Fibroblast of villous mesenchyme (primary cell): ENCODE measurements at places on chromosomes 1 and 21. TPM values are rescaled to one million over a fixed set of nuclear protein-coding genes. Genes with fewer than 3 reads are reported as not detected.

DNA sequence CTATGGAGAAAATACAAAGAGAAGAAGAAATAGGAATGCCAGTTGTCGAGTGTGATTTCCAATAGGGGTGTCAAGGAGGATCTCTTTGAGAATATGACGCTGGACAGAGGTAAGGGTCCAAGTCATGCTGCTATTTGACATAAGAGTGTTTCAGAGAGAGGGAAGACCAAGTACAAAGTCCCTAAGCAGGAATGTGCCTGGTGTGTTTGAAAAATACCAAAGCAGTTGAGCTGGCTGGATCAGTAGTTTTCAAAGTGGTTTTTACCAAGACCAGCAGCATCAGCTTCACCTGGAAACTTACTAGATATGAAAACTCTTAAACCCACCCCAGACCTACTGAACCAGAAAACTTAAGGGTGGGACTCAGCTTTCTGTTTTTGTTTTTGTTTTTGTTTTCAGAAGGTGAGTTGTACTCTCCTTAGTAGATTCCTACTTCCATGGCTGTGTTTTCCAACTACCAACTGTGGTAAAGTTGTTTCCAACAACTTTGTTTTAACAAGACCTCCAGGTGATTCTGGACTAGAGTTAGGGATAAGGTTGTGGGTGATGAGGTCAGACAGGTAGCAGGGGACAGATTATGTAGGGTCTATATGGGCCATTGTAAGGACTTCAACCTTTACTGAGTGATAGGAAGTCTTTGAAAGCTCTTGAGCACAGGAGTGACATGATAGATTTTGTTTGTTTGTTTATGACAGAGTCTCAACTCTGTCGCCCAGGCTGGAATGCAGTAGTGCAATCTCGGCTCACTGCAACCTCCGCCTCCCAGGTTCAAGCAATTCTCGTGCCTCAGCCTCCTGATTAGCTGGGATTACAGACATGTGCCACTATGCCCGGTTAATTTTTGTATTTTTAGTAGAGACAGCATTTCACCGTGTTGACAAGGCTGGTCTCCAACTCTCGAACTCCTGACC lies 7.3 kb upstream of the GJA9 start:
- DNase-seq, result no peak

Gene ERO1B
- total RNA-seq, result 1.9 and 5.2 TPM in 2 replicates

- no peak for DNase-seq
Measured at GRCh38 chr1:147109041-147109440, 63.2 kb downstream of the PRKAB2 start.

GRCh38 chr1:172095846-172096245 lies 254.5 kb downstream of the DNM3 start:
- no peak for DNase-seq

DNA sequence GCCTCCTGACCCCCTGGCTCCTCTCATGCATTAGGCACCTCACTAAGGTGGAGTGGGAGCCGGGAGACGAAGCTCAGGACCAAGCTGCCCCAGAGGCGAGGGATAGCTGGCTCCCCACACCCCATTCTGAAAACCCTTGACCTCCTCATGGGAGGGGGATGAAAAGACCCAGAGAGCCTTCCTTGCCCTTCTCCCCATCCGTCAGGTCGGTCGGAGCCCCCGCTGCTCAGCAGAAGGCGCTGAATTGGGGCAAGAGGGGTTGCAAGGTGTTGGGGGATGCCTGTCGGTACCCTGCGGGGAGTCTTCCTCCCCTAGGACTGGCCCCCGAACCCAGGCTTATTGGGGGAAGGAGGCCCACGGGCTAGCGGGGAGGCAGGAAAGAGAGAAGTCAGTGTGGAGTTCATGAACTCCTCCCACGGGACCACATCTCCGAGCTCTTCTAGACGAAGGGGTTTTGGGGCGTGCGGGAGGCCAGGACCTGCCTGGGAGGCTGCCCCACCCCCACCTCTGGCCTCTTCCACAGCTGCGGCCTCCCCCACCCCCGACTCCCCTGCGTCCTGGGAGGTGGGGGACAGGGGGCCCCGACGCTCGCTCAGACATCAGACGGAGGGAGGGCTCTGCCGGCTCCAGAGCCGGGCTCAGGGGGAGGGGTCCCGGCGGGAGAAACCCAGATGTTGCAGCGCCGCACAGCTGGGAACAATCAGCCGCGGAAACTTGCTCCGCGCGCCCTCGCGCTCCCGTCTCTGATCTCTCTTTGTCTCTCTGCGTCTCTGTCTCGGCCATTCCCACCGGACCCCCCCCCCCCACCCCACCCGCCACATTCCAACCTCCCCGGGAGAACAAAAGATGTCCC lies 719 bp downstream of the MFAP2 start:
- peak; percentile 51 for DNase-seq

DNA sequence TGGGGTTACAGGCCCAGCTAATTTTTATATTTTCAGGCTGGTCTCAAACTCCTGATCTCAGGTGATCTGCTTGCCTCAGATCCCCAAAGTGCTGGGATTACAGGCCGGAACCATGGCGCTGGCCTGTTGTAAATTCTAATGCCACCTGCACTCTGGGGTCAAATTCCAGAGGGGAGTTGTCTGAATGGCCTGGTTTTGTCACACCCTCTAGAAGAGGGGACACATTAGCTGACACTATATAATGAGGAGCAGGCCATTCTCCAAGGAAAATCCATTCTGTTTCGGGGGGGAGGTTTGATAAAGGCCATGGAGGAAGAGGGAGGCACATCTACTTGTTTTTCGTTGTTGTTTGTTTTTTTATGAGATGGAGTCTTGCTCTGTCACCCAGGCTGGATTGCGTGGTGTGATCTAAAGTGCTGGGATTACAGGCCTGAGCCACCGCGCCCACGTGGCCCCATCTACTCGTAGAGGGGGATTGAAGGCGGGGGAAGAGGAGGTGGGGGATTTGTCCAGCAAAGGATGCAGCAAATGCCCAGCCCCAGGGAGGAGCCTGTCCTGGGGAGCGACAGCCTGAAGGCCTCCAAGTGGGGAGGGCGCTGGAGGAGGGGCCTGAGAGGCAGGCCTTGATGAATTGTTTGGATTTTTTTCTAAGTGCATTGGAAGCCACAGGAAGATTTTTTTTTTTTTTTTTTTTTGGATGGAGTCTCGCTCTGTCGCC lies 78.4 kb upstream of the SLC45A1 start:
- DNase-seq, result peak; percentile 84

GRCh38 chr21:32352526-32352925 lies 40.3 kb downstream of the URB1 start:
- DNase-seq, result no peak

Gene SAMD13
- under 0.01 and 0.64 TPM in 2 replicates for total RNA-seq

Gene SPRR1A
- total RNA-seq, result not detected in 2 replicates

- no peak for DNase-seq
Measured at GRCh38 chr1:44854970-44855369, 11.9 kb upstream of the PTCH2 start.

DNA sequence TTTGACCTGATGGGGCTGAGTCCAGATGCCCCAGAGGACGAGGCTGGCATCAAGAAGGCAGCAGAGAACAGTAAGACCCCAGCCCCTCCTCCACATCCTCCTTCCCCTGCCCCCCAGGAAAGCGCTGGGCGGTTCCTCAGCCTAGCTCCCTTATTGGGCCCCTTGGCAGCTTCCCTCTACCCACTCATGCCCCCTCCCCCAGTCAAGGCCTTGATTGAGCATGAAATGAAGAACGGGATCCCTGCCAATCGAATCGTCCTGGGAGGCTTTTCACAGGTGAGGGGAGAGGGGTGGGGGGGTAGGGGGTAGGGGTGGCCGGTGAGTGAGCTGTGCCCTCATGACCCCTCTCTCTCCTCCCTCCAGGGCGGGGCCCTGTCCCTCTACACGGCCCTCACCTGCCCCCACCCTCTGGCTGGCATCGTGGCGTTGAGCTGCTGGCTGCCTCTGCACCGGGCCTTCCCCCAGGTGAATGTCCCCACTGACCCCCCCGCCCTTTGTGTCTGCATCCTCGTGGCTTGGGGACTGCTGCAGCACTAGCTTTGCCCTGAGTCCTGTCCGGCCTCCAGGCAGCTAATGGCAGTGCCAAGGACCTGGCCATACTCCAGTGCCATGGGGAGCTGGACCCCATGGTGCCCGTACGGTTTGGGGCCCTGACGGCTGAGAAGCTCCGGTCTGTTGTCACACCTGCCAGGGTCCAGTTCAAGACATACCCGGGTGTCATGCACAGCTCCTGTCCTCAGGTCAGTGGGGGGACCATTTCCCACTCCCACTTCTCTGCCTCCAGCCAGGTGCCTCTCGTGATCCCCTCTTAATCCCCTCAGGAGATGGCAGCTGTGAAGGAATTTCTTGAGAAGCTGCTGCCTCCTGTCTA lies 3.2 kb downstream of the LYPLA2 start:
- no peak for DNase-seq

Gene LRRIQ3
- 0.32 and 1.7 TPM in 2 replicates for total RNA-seq

Gene MFN2
- 52.5 and 66.1 TPM in 2 replicates for total RNA-seq

Gene RBP7
- 0.43 TPM in 1 of 2 replicates, not detected in the other for total RNA-seq

Gene ESPN
- total RNA-seq, result not detected in 2 replicates

Gene ZZZ3
- total RNA-seq, result 63.8 and 94.6 TPM in 2 replicates

DNA sequence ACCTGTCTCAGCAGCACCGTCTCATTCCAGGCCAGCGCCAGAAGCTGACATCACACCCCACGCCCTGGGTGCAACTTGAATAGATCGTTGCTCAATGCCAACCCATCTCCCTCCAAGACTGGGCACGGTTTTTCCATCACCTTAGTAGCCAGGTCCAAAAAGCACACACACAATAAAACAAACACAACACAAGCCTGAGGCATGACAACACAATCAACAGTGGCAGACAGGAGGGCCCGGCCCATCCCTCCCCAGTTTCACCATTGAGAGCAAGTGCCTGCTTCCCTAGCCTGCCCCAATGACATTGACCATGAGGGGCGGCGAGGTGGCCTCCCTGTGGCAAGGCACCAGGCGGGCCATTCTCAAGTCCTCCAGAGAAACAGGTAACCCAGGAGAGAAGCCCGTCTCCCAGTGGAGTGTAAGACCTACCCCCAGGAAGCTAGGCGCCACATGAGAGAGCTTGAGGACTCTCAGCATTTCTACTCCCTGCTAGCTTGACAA lies 2.7 kb downstream of the IFFO2 start:
- DNase-seq, result no peak

GRCh38 chr1:163531345-163531744 lies 209.6 kb downstream of the NUF2 start:
- DNase-seq, result no peak

Gene DNAJC8
- total RNA-seq, result 68.0 and 81.6 TPM in 2 replicates

DNA sequence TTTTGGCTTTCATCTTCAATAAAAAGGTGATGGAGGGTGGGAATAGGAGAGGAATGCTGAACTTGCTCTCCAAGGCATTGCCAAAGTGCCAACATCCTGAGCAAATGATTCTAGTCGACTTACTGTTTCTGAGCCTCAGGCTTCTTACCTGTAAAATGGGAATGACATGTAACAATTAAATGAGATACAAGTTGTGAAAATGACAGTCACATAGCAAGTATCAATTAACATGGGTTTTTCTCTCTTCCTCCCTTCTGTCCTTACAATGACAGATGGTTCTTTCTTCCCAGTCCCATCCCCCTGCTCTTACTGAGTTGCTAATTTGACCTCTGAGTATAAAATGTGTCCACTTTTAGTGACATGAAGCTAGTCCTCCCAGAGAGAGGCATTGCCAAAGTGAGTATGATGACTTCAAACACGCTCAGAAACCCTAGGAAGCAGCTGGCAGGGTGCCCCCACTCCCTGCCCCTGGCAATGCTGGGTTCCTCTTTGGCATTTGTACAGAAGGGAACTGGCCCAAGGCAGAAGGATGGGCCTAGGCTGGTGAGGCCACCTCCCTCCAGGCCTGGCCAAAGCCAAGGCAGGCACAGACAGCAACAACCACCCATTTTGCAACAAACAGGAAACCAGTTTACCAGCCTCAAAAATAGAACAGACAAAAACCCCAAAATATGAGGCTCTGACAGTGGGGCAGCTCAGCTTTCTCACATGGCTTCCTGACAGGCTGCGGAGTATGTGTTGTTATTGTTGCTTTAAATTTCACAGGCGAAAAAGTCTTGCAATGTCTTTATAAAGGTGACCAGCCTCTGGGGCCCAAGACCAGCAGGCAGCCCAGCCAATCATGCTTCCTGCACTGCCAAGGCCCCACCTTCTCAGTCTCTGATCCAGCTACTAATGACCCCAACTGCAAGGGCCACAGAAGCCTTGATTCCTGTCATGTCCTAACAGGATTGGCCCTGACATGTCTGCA lies 115.9 kb downstream of the HIVEP3 start:
- DNase-seq, result no peak
